BJ (cell line): ENCODE measurements at places on chromosomes 2 and 18. TPM values are rescaled to one million over a fixed set of nuclear protein-coding genes. Genes with fewer than 3 reads are reported as not detected.

The VWC2L gene
- not detected in 2 replicates for polyA plus RNA-seq

The KDSR gene
- polyA plus RNA-seq = 29.1 and 32.0 TPM in 2 replicates

The CDH2 gene
- 180 and 254 TPM in 2 replicates for polyA plus RNA-seq

The RMDN2 gene
- 3.4 and 5.9 TPM in 2 replicates for polyA plus RNA-seq

The KLHL41 gene
- 0.15 and 0.17 TPM in 2 replicates for polyA plus RNA-seq

The COMMD1 gene
- 44.6 and 50.5 TPM in 2 replicates for polyA plus RNA-seq

The ALPP gene
- polyA plus RNA-seq = not detected in 2 replicates

The TCF23 gene
- polyA plus RNA-seq = not detected in 2 replicates

The TUBA3D gene
- not detected in 2 replicates for polyA plus RNA-seq

The SIX3 gene
- polyA plus RNA-seq = not detected in 2 replicates

DNA sequence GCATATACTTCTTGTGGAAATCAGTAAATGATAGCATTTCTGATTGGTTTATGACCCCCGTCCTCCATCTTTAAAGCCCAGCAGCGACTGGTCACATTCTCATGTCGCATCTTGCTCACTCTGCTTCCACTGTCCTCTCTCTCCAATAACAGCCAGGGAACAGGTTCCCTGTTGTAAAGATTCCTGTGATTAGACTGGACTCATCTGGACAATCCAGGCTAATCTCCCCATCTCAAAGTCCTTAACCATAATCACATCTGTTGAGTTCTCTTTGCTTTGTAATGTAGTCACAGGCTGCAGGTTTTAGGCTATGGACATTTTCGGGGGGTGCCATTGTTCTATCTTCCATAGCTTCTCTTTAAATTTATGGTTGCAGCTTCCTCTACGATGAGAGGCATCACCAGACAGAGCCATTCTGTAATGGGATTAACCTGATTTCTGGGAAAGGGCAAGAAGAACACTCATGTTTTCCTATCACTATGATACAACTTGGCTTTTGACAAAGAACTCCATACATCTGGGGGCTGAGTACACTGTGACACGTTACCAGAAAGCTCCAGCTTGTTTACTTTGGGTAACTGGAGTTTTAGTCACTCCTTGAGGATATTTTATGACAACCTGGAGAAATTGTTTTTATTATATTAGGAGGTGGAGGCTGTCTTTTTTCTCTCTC is 159.0 kb downstream of the NYAP2 start:
- DNase-seq = no peak

- DNase-seq = no peak
Observed at GRCh38 chr2:86750240-86750839, 30.2 kb downstream of the RMND5A start.

GRCh38 chr2:182043021-182043420 is 57.4 kb downstream of the PPP1R1C start:
- DNase-seq = no peak

DNA sequence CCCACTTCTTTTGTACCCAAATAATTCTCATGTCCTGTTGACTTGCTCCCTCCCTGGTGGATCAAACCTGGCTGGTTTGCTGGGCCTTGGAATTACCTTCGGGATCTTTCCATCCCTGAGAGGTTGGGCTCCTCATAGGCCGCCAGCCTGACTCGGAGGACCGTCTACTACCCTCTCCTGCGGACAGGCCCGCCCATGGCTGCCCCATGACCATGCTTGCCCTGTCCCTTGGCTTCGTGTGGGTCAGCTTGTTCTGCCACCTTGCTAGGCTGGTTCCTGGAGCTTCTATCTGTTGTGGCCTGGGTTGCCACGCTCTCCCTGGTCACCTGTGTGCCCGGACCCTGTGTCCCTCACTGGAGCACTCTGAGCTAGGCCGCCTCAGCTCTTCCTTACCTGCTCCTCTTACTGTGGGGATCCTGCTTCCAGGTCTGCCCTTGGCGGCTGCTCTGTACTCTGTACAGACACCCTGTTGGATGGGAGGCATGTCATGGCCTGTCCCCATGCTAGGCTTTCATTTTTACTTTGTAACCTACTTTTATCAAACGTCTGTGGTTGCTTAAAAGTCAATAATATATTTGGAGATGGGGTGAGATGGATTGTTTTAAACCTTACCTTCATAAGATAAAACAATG is 29.7 kb upstream of the FHL2 start:
- DNase-seq = no peak

DNA sequence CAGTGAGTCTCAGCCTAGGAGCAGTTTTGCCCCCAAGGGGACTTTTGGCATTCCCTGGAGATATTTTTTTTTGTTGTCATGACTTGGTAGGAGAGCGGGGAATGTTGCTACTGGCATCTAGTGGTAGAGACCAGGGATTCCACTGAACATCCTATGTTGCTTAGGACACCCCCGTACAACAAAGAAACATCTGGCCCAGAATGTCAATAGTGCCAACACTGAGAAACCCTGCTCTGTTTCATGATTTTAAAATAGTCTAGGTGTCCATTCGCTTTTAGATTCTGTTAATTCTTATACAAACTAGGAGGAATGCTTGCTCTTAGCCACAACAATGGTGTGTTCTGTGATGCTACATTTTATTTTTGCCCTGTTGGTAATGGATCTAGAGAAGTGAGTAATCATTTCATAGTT is 225.8 kb upstream of the SIX3 start:
- DNase-seq = peak; percentile 17

GRCh38 chr2:64675860-64676259 is 22.1 kb upstream of the SERTAD2 start:
- DNase-seq = no peak

DNA sequence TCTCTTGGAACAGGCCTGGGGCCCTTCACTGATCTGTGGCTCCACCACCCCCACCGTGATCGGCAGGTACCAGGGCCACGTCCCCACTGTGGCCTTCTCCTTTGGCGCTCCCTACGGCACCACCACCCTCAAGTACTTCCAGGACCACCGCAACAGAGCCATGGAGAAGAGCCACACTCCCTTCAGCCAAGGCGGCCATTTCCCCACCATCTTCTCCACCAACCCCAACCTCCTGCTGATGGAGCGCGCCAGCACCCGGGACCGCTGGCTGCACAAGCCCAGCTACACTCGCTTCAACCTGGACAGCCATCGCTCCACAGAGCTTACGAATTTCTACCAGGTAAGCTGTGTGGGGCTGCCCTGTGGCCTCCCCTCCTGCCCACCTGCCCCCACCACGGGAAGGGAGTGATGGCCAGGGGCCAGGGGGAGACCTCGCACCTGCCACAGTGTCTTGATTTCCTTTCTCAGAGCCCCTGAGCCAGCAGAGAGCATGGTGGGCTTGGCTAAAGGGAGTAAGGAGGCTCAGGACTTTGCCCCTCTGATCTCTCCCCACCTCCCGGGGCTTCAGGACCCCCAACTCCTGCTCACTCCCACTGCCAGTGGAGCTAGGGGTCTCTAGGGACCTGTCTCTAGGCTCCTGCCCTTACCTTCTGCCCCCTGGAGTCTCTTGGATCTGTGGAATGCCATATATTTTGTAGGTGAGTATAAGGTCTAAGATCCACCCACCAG is 65.2 kb downstream of the CIB4 start:
- DNase-seq = no peak

DNA sequence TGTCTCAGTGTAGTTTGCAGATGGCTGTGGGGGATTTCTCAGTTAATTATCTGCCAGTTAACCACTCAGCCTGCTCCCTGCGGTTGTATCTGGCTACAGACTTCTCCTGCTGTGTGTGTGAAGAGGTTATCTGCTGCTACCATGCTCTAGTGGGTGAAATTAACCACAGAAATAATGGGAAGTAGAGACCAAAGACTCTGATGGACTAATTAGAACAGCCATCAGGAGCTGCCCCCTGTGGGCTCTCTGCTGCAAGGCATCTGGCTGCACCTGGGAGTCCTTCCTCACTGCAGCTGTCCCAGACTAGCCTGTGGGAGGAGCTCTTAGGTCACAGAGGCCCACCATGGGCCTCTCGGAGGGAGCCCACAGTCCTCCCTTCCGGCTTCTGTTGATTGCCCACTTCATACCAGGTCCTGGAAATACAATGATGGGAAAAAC is 66.6 kb downstream of the CTIF start:
- DNase-seq = no peak

DNA sequence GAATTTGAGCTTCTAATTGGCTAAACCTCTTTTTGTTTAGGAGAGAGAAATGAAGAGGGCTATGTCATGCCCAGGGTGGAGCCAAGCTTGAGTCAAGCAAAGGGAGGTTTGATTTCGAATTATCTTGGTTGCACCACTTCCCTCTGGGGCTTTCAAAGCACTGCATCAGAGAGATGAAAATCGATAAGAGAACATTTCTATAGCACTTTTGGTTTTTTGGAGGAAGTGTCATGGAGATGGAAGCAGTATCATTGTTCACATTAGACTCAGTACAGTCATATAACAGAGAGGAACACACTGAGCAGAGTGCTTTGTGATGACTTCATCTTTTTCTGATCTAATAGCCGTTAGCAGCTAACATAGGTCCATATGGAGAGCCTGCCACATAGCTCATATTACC is 120.3 kb upstream of the UXS1 start:
- no peak for DNase-seq

GRCh38 chr2:234949762-234950434 is 1.9 kb upstream of the SH3BP4 start:
- peak; percentile 98 for DNase-seq

DNA sequence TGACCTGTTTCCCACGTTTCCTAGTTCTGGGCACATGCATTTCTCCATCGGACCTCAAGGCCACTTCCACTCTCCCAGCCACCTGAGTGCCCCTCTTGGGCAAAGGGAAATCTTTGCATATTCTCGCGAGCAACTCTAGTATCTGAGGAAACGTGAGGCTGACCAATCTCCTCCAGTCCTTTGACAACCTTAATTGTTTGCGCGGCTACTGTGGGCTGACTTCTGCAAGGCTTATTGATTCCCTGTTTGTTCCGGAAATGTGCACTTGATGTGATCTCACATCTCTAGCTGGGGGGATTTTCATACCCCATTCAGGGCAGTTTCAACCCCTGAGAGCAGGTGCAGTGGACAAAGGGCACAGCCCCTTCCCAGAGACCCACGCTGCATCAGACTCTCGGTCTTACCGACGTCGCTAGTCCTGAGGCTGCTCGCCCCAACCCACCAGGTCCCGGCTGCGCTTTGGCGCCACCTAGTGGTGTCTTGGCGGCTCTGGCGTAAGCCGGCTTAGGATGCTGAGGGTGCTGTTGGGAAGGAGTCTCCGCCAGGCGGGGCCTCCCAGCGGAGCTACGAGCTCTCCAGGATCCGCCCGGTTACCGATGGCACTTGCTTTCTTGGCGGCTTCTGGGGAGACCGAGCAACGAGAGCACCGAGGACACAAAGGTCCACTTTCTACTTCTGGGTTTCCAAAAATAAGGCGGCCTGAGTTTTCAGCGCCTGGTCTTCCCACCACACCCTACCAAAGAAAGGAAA is 24.8 kb upstream of the SPR start:
- DNase-seq = no peak

- peak; percentile 70 for DNase-seq
Observed at GRCh38 chr18:32092422-32093101, 888 bp downstream of the RNF138 start.

- DNase-seq = no peak
Observed at GRCh38 chr2:207828361-207829057, 58.8 kb upstream of the FZD5 start.

GRCh38 chr18:57921708-57922107 is 118.6 kb upstream of the ATP8B1 start:
- no peak for DNase-seq

GRCh38 chr2:2744958-2745715 is 414.1 kb upstream of the MYT1L start:
- no peak for DNase-seq

DNA sequence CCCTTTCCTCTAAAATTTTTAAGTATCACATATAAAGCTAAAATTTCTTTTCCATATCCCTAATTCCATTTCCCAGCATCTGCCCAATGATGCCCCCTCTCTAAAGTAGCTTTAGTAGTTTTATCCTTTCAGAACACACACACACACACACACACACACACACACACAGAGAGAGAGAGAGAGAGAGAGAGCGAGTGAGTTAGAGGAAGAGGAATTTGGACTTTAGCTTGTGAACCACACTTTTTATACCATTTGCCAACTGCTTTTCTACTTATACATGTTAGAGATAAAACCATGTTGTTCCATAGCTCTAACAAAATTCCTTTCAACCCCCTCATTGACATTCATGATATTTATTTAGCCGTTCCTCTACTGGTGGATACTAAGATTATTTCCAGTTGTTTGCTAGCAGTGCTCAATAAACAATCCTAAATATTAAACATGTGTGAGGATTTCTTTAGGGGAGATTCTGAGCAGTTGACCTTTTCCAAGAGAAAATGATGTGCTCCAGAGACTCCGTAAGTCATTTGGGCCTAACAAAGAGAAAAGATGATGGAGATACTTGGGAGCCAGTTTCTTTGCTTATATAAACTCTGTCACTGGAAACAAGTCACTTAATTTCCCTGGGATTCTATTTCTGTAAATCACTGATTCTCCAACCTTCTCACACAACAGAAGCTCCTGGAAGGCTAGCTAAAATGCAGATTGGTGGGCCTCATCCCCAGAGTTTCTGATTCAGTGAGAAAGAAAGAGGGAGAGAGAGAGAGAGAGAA is 229.7 kb upstream of the SP5 start:
- DNase-seq = no peak

GRCh38 chr2:26668041-26668440 is 24.5 kb upstream of the KCNK3 start:
- DNase-seq = no peak

GRCh38 chr18:8627107-8627472 is 17.9 kb downstream of the RAB12 start:
- no peak for DNase-seq

DNA sequence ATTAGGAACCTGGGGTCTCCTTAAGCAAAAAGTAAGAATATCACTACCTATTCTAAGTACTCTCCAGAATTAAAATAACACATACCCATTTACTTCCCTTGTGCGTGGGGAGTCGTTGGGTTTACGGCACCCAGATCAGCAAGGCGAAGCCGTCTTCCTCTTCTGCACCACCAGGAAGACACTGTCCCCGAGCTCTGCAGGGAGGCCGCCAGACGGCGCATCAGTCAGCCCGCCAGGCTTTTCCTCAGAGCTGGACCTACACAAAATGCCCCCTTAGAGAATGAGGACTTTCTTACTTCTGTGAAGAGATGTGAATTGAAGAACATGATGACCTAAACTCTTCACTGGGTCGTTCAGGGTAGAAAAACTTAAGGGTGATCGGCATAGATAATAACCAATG is 526.5 kb downstream of the GALR1 start:
- no peak for DNase-seq

- DNase-seq = no peak
Observed at GRCh38 chr2:31729442-31730092, 148.8 kb upstream of the SRD5A2 start.

DNA sequence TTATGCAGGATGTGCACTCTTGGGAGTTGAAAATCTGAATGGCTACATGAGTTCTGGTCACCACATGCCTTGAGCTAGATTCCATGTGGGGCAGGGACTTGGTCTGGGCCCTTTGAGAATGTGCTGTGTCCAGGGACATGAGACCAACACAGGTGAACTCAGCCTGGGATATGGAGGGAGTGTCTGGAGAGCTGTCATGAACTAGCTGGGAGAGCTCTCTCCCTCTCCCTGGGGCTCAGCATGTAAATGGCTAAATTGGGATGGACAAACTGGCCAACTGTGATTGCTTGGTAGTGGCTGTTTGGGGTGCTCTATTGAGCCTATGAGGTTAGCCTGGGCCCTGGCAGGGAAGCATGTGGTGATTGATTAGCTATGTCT is 105.1 kb upstream of the HS6ST1 start:
- DNase-seq = no peak

GRCh38 chr2:134396493-134396892 is 142.6 kb downstream of the MGAT5 start:
- no peak for DNase-seq

- no peak for DNase-seq
Observed at GRCh38 chr2:46326231-46326980, 29.2 kb downstream of the EPAS1 start.

GRCh38 chr18:45463451-45463850 is 151.8 kb upstream of the SLC14A2 start:
- DNase-seq = no peak

- DNase-seq = no peak
Observed at GRCh38 chr2:28009732-28010131, 119.2 kb downstream of the BABAM2 start.
